ENCODE measurements at places on chromosomes 5 and 9. TPM values are rescaled to one million over a fixed set of nuclear protein-coding genes. Genes with fewer than 3 reads are reported as not detected.
A peak's percentile ranks its signal among the peaks of the same experiment; 100 is the strongest.

SPINK1 gene
- total RNA-seq, result not detected

MYORG gene
- total RNA-seq, result 1.6 TPM

LMNB1 gene
- 30.7 TPM for total RNA-seq

SLIT3 gene
- total RNA-seq, result not detected

PCBD2 gene
- 11.8 TPM for total RNA-seq

KCNIP1 gene
- not detected for total RNA-seq

DNA sequence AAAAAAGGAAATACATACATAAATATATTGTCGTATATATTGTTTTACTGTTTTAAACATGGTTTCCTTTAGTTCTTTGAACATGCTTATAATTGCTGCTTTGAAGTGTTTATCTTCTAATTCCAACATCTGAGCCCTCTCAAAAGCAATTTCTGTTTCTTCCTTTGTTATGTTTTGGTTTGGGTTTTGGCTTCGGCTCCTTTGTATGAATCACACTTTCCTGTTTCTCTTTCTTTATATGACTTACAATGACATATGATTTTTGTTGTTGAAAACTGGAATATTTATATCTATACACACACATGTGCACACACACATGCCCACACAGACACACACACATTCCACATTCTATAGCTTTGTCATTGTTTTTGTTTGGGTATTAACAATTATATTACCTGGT is 1206.7 kb downstream of the CDH12 start:
- H3K36me3 ChIP-seq, result no peaks in the 10 kb centered on the region
- no peaks in the 10 kb centered on the region for H3K27me3 ChIP-seq
- no peak for DNase-seq
- no peak overlapping the region for H3K4me3 ChIP-seq

GRCh38 chr9:77811832-77812231 is 163.7 kb upstream of the GNA14 start:
- no peak overlapping the region for H3K4me3 ChIP-seq
- H3K27me3 ChIP-seq, result no peaks in the 10 kb centered on the region
- H3K27ac ChIP-seq, result no peak overlapping the region
- no peaks in the 10 kb centered on the region for H3K36me3 ChIP-seq

DNA sequence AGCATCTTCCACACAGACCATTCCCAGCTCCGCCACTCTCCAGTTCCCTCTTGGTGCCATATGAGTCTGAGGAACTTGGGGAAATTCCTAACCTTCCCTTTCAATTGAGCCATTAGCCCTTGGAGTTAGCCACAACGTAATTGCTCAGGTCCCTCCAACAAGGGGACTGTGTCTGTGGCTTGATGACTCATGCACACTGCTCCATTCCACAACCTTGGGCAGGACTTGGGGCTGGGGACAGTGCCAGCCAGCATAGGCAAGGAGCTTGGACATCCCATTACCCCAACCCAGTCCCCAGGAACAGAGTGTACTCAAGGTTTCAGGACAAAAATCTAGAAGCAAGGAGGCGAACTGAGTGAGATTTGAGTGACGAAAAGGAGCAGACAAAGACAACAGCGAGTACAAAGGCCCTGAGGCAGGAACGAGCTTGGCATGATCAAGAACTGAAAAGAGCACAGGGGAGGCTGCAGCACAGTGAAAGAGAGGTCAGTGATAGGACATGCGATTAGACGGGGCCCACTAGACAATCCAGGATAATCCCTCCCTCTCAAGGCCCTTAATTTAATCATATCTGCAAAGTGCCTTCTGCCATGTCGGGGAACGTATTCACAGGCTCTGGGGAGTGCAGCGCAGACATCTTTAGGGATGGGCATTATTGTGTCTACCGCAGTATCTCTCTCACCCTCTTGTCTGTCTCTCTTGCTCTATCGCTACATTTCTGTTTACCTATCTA is 16.0 kb upstream of the JADE2 start:
- no peak overlapping the region for H3K27ac ChIP-seq
- DNase-seq, result no peak
- no peak overlapping the region for H3K4me3 ChIP-seq

DNA sequence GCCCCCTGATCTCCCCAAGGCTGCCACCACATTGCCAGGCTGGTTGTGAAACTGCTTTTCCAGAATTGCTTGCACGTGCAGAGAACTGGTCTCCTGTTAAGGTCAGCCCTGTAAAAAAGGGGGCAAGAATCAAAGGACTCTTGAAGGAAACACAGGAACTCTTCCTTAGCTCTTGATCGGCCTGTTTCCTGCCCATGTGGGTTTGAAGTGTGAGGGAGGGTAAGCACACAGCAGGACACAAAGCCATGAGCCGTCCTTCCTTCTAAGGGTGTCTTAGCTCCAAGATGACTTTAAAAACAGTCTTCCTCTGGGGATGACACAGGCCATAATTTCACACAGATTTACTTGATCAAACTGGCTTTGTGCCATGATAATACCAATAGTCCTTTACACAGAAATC is 36.1 kb downstream of the TEK start:
- no peaks in the 10 kb centered on the region for H3K27me3 ChIP-seq
- H3K27ac ChIP-seq, result no peak overlapping the region
- no peak for DNase-seq
- H3K4me3 ChIP-seq, result no peak overlapping the region
- no peaks in the 10 kb centered on the region for H3K36me3 ChIP-seq
- no peaks in the 10 kb centered on the region for H3K4me1 ChIP-seq

DNA sequence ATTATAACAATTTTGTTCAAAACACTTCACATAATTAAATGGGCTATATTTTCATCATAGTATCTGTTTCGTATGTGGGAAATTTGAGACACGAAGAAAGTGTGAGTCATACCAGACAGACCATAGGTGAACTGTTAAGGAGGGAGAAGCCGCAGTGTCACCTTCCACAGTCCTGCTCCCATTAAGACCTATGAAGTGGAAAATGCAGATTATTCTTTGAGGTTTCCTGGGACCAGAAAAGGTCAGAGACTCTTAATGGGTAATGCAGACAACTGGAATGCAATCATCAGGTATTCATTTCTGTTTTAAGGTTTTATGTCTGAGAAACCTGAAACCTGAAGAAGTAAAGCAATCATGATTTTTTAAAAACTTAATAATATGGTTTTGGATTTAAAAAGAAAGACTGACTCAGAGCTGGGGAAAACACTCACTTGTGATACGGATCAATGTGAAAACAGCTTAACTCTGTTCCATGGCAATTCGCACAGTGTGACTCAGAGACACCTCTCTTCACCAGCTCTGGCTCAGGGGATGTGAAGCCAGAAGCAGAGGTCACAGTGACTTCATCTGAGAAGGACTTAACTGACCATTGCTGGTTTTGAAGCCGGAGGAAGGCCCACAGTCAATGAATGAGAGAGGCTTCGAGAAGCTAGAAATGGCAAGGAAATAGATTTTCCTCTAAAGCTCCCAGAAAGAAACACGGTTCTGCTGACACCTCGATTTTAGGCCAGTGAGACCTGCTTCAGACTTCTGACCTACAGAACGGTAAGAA is 17.2 kb upstream of the GCNT1 start:
- no peaks in the 10 kb centered on the region for H3K27me3 ChIP-seq
- H3K4me3 ChIP-seq, result no peak overlapping the region
- no peaks in the 10 kb centered on the region for H3K36me3 ChIP-seq
- H3K4me1 ChIP-seq, result no peaks in the 10 kb centered on the region

GRCh38 chr9:132651259-132651658 is 18.5 kb downstream of the DDX31 start:
- no peaks in the 10 kb centered on the region for H3K27me3 ChIP-seq
- H3K4me3 ChIP-seq, result no peak overlapping the region
- no peak for DNase-seq

DNA sequence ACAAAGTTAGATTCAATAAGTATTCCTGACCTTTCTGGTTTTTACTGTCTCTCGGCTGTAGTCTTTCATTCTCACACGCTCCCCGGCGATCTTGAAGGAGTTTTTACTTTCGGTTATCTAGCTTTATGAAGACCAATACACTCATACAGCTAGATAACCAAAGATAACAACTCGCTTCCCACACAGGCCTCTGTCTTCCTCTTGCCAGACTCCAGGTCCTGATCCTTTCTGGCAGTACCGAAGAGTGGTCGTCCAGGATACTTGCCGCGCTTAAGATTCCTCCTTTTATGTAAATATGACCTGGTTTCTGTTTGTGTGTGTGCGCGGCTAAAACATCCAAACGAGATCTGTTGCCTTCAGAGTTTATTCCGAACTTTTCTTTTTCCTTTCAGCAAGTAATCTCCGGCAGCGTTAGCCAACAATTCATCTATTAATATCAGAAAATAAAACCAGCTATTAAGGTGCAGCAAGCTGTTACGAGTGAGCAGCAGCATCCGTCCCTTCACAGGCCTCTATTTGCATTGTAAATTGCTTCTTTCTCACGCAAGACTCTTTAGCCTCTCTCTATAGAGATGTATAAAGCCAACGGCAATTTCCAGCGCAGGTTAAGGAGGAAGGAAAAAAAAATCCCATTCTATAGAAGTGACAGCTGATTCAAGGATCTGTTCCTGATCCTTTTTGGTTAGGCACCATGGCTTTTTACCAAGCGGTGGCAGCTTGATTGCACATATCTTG is 216.1 kb downstream of the MEF2C start:
- H3K27ac ChIP-seq, result no peak overlapping the region
- peaks cover 37% of the 10 kb centered on the region for H3K27me3 ChIP-seq
- H3K36me3 ChIP-seq, result no peaks in the 10 kb centered on the region
- H3K4me3 ChIP-seq, result peak overlapping the region; percentile 33
- no peak for DNase-seq
- H3K4me1 ChIP-seq, result peaks cover 21% of the 10 kb centered on the region

DNA sequence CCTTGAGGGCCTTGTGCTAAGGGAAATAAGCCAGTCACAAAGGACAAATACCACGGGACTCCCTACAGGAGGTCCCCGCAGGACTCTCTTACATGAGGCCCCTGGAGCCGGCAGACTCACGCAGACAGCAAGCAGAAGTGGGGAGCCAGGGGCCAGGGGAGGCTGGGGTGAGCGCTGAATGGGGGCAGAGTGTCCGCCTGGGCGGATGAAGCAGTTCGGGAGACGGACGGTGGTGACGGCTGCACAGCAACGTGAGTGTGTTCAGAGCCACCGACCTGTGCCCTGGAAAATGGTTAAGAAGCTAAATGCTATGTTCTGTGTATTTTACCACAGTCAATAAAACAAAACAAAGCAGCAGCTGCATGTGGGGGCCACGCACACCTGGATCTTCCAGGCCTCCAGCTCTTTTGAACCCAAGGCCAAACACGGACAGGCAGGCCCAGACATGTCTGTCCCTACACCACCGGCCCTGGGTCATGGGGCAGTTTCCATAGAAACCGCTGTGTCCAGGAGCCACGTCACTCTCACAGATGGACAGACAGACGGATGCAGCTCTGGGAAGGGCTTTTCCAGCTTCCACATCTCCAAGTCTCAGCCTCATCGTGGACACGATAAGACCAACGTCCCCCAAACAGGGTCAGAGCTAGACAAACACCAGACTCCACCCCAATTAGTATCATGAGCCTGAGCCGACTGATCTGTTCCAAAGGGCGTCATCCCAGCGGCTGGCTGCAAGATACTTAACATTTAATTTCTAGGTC is 103.9 kb downstream of the VAV2 start:
- H3K27me3 ChIP-seq, result no peaks in the 10 kb centered on the region
- DNase-seq, result no peak
- no peaks in the 10 kb centered on the region for H3K36me3 ChIP-seq
- H3K4me3 ChIP-seq, result no peak overlapping the region
- H3K27ac ChIP-seq, result no peak overlapping the region
- no peaks in the 10 kb centered on the region for H3K4me1 ChIP-seq

DNA sequence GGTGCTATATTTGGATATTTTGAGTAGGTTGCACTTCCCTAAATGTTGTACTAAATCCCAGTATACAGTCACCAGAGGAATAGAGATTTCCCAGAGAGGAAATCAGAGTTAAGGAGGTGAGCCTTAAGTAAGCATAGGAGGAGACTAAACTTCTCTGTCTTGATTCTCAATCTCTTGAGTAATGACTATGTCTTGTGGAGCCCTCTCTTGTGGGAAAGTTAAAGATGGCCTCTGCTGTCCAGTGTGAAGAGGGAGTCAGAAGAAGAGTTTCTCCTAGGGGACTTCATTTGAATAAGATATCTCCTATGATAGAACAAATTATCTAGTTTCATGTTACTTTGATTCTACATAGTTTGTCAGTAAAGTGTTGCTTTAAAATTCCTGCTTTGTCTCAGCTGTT is 502.5 kb downstream of the PDE4D start:
- H3K4me3 ChIP-seq, result no peak overlapping the region
- no peaks in the 10 kb centered on the region for H3K27me3 ChIP-seq

DNA sequence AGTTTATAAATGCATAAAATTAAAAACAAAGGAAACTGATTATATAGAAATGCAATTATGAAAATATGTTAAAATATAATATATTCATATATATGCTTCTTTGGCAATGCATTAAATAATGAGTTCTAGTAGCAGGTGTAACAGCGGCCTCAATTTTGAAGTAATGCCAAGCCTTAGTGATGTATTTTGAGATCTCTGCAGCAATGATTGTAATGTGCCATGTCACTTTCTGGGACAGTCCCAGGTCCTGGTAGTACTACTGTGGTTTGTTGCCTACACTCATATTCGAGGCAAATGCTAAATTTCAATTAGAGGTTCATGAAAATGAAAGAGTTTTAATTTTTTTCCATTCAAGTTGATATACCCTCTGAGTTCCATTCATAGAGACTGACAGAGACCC is 75.8 kb upstream of the ORM1 start:
- H3K36me3 ChIP-seq, result no peaks in the 10 kb centered on the region
- H3K27ac ChIP-seq, result no peak overlapping the region

DNA sequence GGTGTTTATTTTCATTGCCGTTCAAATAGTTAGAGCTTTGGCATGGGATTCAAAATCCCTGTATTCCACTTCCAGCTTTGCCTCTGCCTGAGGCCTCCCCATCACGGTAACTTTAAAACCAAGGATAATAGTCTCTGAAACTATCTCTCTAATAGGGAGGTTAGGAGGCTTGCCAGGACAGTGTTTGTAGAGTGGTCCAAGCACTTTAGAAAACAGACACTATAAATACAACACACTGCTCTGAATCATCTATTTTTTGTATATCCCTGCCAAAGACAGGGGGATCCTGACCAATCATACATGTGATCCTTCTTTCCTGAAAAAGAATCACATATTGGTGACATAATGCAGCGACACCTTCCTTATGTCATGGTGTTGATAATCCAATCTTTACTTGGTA is 326.8 kb downstream of the BNC2 start:
- no peaks in the 10 kb centered on the region for H3K36me3 ChIP-seq
- no peak for DNase-seq
- H3K27ac ChIP-seq, result no peak overlapping the region
- no peak overlapping the region for H3K4me3 ChIP-seq
- H3K27me3 ChIP-seq, result no peaks in the 10 kb centered on the region

DNA sequence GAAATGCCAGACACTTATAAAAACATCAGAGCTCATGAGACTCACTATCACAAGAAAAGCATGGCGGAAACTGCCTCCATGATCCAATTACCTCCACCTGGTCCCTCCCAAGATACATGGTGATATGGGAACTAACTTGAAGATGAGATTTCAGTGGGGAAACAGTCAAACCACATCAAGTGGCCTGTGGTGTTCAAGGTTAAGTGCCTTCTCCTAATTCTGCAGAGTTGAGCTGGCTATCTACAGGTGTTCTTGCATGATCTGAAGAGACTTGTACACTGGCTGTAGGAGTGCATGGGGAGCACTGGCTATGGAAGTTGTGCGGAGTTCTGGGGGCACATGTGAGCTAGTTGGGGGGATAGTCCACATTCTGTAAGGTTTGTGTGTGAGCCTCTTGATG is 34.0 kb upstream of the CKS2 start:
- no peak overlapping the region for H3K4me3 ChIP-seq
- peaks cover 14% of the 10 kb centered on the region for H3K4me1 ChIP-seq
- H3K36me3 ChIP-seq, result no peaks in the 10 kb centered on the region
- H3K27ac ChIP-seq, result no peak overlapping the region
- DNase-seq, result no peak
- H3K27me3 ChIP-seq, result no peaks in the 10 kb centered on the region
